Lower leg skin (tissue), 4 donors: ENCODE measurements at places on chromosomes 5 and 9.

DNA sequence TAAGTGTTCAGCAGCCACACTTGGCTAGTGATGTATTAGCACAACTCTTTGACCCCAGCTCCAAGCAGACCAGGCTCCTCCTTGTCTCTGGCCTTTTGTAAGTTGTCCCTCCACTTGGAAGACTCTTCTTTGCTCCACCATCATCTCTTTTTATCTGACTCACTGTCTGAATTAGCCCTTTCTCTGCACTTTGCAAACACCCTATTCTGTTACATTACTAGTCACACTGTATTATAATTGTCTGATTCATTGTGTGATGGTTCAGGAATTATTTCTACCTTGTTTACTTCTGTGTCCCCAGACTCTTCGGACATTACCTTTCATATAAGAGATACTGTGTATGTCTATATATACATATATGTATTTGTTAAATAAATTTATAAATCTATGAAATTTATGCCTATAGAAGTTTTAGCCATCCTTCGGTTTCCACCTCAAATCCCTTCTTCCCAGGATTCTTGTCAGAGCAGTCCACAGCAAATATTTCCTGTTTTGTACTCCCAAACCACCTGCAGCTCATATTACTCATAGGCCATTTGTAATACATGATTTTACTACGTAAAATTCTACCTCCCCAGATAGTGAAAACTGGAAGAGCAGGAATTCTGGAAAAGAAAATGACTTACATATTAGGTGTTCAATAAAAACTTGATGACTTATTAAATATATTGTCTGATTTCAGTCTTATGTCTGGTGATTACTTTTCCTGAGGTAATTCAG, 69.0 kb downstream of the MTAP start:
- no peak for DNase-seq

GRCh38 chr5:180455872-180456271, 38.3 kb upstream of the CNOT6 start:
- no peak for DNase-seq

DNA sequence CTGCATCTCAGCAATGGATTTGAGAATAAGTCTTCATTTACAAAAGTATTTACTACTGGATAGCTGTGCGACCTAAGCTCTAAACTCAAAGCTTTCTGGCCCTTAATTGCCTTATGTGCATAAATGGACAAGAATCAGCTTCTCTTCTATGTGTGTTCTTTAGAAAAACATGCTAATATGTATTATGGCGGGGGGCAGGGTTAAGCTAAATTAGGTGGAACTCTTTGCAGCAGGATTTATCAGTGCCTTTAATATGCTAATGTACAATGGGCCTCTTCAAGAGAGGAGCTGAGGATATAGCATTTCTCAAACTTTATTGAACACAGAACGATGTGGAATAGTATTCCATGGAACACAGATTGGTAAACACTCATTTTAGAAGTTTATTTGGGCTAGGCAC, 10.0 kb upstream of the NIPAL4 start:
- DNase-seq: no peak

DNA sequence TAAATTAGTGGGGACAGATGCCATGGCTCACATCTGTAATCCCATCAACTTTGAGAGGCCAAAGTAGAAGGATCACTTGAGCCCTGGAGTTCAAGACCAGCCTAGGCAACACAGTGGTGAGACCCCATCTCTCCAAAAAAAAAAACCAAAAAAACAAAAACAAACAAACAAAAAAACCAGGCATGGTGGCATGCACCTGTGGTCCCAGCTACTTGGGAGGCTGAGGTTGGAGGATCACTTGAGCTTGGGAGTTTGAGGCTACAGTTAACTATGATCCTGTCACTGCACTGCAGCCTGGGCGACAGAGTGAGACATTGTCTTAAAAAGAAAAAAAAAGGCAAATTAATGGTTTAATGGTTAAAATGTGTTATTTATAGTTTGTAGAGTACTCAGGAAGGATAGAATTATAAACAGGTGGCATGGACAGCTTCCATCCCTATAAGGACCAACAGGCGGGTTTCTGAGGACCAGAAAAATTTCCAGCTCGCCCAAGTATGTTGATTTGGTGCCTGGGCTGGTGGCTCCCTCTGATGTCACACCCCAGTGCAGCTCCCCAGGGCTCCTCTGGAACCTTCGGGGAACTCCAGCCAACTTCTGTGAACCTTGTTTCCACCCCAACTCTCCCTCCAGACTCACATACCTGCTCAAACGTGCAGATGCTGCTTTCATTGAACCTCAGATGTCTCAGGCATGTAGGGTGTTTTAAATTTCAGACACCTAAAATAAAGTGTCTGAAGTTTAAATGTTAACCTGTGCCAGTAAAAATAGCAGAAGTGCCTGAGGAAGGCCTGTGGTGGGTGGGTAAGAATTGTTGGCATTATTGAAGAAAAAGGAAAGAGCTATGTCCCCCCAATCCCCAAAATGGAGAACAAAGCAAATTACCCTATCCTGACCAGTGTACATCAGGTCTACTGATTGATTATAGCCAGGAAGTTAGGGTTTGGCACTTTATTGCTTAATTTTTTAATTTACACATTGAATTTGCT, 69.0 kb downstream of the TRIO start:
- no peak for DNase-seq

- DNase-seq: no peak
These were observed 199.5 kb upstream of the PUM3 start for GRCh38 chr9:3043369-3043768.

DNA sequence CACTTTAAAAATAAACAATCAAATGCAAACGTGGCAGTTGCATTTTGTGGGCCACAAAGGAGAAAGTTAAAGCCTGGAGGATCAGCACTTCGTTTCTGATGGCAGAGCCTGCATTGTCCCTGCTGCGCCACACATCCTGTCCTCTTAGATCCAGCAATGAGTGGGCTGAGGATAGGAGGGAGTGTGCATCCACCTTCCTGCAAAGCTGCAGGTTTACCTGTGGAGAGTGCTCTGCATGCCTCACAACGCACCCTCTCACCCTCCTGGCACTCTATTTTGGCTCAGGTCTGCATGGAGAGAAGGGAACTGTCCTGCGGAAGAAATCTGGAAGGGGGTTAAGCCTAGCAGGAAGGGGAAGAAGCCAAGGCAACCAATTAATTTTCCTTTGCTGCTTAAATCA, 212.2 kb upstream of the SLC24A2 start:
- DNase-seq: no peak

- DNase-seq: no peak
These were observed 8.2 kb downstream of the AP3B1 start for GRCh38 chr5:78286290-78286689.

- no peak for DNase-seq
These were observed 1.8 kb downstream of the ARRDC3 start for GRCh38 chr5:91381239-91381773.

- no peak for DNase-seq
These were observed 33.3 kb downstream of the GPBP1 start for GRCh38 chr5:57207007-57207653.

DNA sequence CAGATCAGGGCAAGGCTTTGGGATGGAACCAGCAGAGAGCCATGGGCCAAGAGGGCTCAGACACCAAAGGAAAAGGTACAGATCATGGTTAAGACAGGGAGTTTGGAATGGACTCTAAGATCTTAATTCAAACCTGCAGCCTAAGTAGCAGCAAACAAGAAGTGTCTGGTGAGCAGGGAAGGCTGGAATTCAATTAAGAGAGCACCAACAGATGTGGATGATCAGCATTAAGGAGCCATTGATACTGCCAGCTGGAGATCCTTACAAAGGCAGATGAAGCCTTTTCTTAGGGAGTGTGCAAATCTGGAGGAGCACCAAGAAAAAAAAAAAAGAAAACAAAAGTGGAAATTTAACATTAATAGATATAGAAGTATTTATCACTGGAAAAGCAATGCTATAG, 516.8 kb downstream of the RASEF start:
- no peak for DNase-seq

DNA sequence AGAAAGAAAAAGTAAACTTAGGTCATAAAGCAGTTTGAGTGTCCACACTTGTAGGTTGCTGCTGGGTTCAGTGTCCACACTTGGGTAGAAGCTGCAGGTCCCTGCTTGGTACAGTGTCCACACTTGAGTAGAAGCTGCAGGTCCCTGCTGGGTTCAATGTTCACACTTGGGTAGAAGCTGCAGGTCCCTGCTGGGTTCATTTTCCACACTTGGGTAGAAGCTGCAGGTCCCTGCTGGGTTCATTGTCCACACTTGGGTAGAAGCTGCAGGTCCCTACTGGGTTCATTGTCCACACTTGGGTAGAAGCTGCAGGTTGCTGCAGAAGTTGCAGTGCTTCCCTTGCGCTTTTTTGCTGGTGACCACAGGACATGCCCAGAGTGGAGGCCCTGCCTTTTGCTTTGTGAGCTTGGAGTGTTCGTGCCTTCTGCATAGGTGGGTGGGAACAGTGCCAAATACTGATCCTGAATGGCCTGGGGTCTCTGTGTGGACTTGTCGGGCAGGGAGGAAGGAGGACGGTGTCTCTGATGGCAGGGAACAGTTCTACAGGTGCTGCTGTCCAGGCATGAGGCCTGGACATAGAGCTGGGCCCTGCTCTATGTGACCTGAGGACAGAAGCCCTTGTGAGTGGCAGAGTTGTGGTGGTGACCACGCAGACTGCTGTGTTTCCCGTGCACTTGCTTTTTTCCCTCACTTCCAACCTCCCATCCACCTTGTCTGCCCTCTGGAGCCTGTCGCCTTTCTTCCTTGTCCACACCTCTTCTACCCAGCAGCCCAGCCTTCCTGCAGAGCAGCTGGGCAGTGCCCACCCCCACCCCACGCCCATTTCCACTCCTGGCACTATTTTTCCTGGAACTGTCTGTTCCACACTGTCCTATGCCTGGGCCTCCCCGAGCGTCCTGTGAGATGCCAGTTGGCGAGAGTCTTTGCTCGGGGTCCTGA, 120.8 kb downstream of the EHMT1 start:
- DNase-seq: no peak

DNA sequence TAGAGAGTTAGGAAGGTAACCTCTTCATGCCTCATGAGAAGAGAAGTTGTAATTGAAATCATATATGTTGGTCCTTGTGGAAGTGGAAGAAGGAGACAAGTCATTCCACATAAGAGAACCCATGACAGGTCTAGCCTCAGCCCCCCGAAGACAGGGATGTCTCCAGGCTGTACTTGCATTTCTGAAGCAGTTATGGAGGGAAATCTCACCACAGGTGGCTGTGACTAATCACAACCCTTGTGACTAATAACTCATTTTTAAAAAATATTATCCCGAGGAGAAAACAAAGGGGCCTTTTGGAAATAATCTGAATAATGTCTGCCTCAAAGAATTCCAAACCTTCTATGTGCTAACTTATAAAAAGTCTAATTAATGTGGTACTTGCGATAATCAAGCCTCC, 262.1 kb upstream of the RPS23 start:
- no peak for DNase-seq

GRCh38 chr9:98363644-98364043, 108.2 kb upstream of the TBC1D2 start:
- DNase-seq: no peak

GRCh38 chr5:68725905-68726683, 367.7 kb upstream of the SLC30A5 start:
- DNase-seq: no peak

GRCh38 chr5:9348401-9348996, 197.4 kb downstream of the SEMA5A start:
- no peak for DNase-seq

GRCh38 chr9:131411719-131412681, 18.1 kb downstream of the PRRC2B start:
- no peak for DNase-seq
